ENCODE measurements at places on chromosomes 4 and X. TPM values are rescaled to one million over a fixed set of nuclear protein-coding genes. Genes with fewer than 3 reads are reported as not detected.
A peak's percentile ranks its signal among the peaks of the same experiment; 100 is the strongest.

TMPRSS11D gene
- total RNA-seq = not detected

MAP3K15 gene
- total RNA-seq = not detected

AMBN gene
- not detected for total RNA-seq

UGT2B11 gene
- total RNA-seq = not detected

PABPC4L gene
- 0.88 TPM for total RNA-seq

MUC7 gene
- total RNA-seq = not detected

UGT2A1 gene
- not detected for total RNA-seq

DNA sequence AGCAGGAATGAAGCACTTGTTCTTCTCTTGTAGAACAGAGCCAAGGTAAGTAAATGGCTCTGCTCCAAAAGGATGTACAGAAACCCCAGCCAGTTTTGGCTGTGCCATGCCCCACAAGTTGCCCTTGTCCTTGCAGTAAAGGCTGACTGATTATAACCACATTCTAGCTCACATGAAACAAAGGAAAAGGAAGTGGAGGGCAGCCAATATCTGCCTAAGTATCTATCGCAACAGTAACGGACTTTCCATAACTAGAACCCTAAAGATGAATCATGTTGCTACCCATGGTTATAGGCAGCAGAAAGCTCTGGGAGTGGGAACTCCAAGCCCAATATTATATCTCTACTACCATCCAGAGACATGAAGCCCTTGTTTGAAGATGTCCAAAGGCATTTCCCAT, 95.7 kb downstream of the COMMD8 start:
- H3K4me1 ChIP-seq = no peaks in the 10 kb centered on the region
- H3K36me3 ChIP-seq = no peaks in the 10 kb centered on the region
- peaks cover 12% of the 10 kb centered on the region for H3K27me3 ChIP-seq
- DNase-seq = no peak
- H3K4me3 ChIP-seq = no peak overlapping the region

DNA sequence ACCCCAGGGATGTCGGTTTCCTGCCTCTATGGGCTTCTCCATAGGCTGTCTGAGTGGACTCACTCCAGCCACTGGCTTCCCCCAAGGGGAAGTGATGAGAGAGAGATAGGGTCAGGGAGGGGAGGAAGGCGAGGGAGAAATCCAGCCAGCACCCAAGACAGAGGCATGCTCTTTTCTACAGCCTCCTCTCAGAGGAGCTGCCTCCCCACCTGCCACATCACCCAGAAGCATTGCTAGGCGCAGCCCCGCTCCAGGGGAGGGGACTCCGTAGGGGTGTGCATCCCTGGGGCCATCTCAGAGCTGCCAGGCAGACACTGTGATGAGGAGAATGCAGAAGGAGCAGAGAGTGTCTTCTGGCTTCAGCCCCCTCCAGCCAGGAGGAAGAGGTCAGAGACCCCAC, 109.5 kb upstream of the NKX1-1 start:
- H3K36me3 ChIP-seq = no peaks in the 10 kb centered on the region
- no peak overlapping the region for H3K27ac ChIP-seq
- no peak for DNase-seq
- H3K27me3 ChIP-seq = peaks cover 72% of the 10 kb centered on the region
- no peak overlapping the region for H3K4me3 ChIP-seq
- H3K4me1 ChIP-seq = no peaks in the 10 kb centered on the region

DNA sequence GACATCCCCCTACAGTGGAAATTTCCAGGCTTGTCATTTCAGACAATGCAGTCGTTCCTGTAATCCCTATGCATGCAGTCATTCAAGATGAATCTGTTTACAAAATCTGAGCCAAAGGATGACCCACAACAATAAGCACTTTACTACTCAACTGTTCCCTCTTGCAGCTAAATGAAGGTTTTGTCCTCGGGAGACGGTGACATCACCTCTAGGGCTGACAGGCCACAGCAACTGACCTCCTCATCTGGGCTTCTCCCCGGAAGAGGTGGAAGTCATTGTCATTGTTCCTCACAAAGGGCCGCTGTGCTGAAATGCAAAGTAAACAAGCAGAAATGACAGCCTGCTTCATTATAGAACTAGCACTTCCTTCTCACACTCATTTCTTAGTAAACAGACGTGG, 29.2 kb downstream of the CLRN2 start:
- no peak for DNase-seq
- no peaks in the 10 kb centered on the region for H3K27me3 ChIP-seq
- H3K36me3 ChIP-seq = no peaks in the 10 kb centered on the region
- H3K4me1 ChIP-seq = 0 out of 2 replicates have a peak, but pooled peaks cover 3% of the 10 kb centered on the region

DNA sequence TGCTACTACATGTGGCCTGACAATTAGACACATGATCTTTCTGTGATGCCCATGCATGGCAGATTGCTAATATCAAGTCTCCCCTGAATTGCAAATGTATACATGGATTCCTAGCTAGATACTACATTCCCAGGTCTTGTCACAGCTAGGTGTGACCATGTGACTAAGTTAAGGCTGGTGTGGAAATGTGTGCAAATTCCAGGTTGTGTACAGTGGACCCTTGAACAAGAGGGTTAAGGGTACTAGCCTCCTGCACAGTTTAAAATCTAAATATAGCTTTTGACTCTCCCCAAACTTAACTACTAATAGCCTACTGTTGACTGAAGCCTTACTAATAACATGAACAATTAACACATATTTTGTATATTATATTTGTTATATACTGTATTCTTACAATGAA, 48.4 kb downstream of the HSD17B13 start:
- H3K27ac ChIP-seq = no peak overlapping the region
- H3K36me3 ChIP-seq = no peaks in the 10 kb centered on the region
- H3K4me3 ChIP-seq = no peak overlapping the region
- H3K4me1 ChIP-seq = no peaks in the 10 kb centered on the region
- H3K27me3 ChIP-seq = no peaks in the 10 kb centered on the region
- no peak for DNase-seq

- peaks cover 81% of the 10 kb centered on the region for H3K27me3 ChIP-seq
- H3K4me1 ChIP-seq = no peaks in the 10 kb centered on the region
- DNase-seq = no peak
- no peaks in the 10 kb centered on the region for H3K36me3 ChIP-seq
- H3K27ac ChIP-seq = no peak overlapping the region
Observed at GRCh38 chrX:135194684-135195083, 23.5 kb upstream of the CT55 start.

GRCh38 chr4:34766935-34767334, 1477.4 kb downstream of the ARAP2 start:
- H3K36me3 ChIP-seq = no peaks in the 10 kb centered on the region
- no peak for DNase-seq
- H3K4me1 ChIP-seq = no peaks in the 10 kb centered on the region

DNA sequence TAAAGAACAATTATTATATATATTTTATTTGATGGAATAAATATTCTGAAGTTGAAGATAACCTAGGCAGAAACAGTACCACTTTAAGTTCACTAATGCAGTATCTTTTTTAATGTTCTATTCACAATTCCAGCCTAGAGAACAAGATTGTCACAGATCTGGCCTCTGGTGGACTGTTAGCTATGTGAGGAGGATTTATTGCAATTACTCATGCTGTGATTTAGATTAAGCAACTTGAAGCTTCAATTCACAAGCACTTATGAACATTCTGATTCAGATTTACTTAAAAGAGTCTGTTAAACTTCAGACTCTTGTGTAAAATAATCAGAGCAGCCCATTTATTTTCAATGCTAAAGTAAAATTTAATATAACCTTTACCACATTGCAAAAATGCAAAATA, 1489.8 kb downstream of the STIM2 start:
- no peaks in the 10 kb centered on the region for H3K27me3 ChIP-seq
- no peak overlapping the region for H3K4me3 ChIP-seq

GRCh38 chr4:47538825-47539154, 53.7 kb downstream of the ATP10D start:
- no peak overlapping the region for H3K27ac ChIP-seq
- H3K27me3 ChIP-seq = no peaks in the 10 kb centered on the region
- H3K4me3 ChIP-seq = no peak overlapping the region
- no peaks in the 10 kb centered on the region for H3K36me3 ChIP-seq

- no peaks in the 10 kb centered on the region for H3K27me3 ChIP-seq
- no peak overlapping the region for H3K27ac ChIP-seq
- no peaks in the 10 kb centered on the region for H3K4me1 ChIP-seq
- no peaks in the 10 kb centered on the region for H3K36me3 ChIP-seq
Observed at GRCh38 chr4:138507522-138507921, 265.4 kb upstream of the SLC7A11 start.

- no peak overlapping the region for H3K4me3 ChIP-seq
- H3K27ac ChIP-seq = no peak overlapping the region
- no peaks in the 10 kb centered on the region for H3K27me3 ChIP-seq
- H3K36me3 ChIP-seq = no peaks in the 10 kb centered on the region
Observed at GRCh38 chr4:121246698-121247097, 82.6 kb upstream of the TNIP3 start.

DNA sequence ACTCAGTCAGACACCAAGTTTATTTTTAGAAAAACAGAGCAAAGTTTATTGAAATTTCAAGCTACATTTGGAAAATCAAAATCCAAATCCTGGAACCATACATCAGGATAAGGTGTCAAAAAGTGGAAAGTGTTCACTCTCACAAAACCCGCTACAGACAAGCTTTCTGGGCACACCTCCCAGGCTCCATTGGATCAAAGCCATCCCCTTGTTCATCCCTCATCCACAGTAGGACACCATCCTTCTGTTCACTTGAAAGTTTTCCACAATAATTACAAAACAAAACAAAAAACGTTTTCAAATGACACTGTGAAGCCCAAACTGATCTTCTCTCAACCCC, 62.4 kb downstream of the TSC22D3 start:
- no peaks in the 10 kb centered on the region for H3K27me3 ChIP-seq
- DNase-seq = no peak
- H3K27ac ChIP-seq = no peak overlapping the region
- H3K4me1 ChIP-seq = peaks cover 49% of the 10 kb centered on the region
- H3K4me3 ChIP-seq = no peak overlapping the region

DNA sequence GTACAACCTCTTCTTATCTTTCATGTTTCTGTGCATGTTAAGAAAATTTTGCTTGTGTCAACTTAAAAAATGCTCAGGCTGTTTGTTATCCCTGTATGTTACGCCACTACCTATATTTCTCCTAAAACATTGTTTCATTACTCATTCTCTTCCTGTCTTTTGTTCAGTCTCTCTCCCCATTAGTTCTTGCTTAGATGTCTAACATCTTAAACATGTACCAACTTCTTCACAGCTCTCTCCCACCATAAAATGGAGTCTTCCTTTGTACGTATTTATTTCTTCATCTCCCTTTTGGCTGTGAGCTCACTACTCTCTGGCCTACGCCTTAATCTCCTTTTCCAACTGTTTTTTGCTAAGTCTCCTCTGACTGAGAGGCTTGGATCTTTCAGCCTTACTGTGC, 36.4 kb downstream of the PCDH7 start:
- 0 out of 2 replicates have a peak overlapping the region, but pooled peaks have one; percentile 4 for H3K4me3 ChIP-seq
- DNase-seq = no peak
- H3K4me1 ChIP-seq = peaks cover 44% of the 10 kb centered on the region
- no peaks in the 10 kb centered on the region for H3K36me3 ChIP-seq
- no peaks in the 10 kb centered on the region for H3K27me3 ChIP-seq

DNA sequence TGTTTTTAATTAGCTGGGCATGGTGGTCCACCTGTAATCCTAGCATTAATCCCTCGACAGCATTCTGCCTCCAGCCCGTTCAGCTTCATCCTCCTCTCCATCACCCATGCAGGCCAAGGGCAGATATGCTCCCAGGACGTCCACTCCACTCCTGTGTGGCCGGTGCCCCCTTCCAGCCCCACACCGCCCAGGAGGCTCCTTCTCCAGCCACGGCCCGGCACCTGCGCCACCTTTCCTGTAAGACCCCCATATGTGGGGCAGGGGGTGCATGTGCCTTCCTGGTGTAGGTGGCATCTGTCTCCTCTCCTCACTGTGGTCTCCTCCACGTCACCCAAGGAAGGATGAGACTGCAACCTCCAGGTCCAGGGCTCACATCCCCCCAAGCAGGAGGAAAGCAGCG, 57.0 kb upstream of the MXD4 start:
- no peak for DNase-seq
- no peaks in the 10 kb centered on the region for H3K36me3 ChIP-seq
- no peak overlapping the region for H3K27ac ChIP-seq
- H3K4me1 ChIP-seq = no peaks in the 10 kb centered on the region

- H3K36me3 ChIP-seq = no peaks in the 10 kb centered on the region
- H3K4me3 ChIP-seq = no peak overlapping the region
- no peaks in the 10 kb centered on the region for H3K27me3 ChIP-seq
- H3K27ac ChIP-seq = no peak overlapping the region
- H3K4me1 ChIP-seq = no peaks in the 10 kb centered on the region
Observed at GRCh38 chr4:53786632-53787031, 195.3 kb upstream of the LNX1 start.

- no peak overlapping the region for H3K27ac ChIP-seq
- H3K4me3 ChIP-seq = no peak overlapping the region
- H3K27me3 ChIP-seq = no peaks in the 10 kb centered on the region
- DNase-seq = no peak
Observed at GRCh38 chr4:39682138-39682537, 15.8 kb upstream of the UBE2K start.

DNA sequence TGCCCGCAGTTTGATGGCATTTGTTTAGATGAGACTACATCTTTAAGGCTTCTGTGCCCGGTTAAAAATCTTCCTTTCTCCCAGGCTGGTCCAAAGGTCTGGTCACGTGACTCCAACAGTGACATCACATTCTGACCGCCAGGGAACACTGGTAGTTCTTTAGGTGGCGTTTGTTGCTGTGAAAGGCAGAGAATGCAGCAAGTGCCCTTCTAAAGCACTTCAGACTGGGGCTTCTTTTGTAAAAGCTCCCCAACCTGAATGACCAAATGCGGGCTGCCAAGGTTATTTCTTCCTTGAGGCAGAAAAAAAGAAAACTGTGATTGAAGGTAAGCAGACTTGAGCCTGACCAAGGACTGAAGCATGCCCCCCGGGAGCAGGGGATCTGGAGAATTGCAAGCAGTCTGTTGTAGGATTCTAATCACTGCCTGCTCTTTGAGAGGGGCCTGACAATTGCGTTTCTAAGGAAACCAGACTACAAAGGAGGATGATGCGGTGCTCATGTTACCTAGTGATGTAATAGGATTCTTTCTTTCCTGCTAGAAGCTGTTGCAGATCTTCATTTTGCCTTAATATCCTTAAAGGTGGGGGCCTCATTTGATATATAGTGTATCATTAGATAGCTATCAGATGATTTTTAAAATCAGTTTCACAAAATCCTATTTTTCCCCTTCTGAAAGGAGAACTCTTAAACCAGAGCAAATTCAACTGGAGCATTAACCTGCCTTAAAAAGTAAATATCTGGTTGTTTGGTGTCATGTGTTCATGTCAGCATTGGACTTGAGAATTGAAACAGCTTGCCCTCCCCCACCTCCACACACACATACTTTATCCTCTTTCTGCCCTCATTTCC, 133.1 kb downstream of the AKAP4 start:
- H3K27ac ChIP-seq = no peak overlapping the region
- no peak for DNase-seq
- H3K4me1 ChIP-seq = no peaks in the 10 kb centered on the region
- no peaks in the 10 kb centered on the region for H3K27me3 ChIP-seq

DNA sequence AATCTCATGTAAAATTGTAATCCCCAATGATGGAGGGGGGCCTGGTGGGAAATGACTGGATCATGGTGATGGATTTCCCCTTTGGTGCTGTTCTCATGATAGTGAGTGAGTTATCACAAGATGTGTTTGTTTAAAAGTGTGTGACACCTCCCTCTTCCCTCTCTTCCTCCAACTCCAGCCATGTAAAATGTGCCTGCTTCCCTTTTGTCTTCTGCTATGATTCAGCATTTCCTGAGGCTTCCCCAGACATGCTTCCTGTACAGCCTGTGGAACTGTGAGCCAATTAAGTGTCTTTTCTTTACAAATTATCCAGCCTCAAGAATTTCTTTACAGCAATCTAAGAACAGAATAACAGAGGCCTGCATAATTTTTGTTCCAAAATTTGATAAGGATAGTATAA, 85.2 kb downstream of the ANAPC10 start:
- H3K36me3 ChIP-seq = no peaks in the 10 kb centered on the region
- H3K4me1 ChIP-seq = no peaks in the 10 kb centered on the region
- no peak overlapping the region for H3K27ac ChIP-seq

- no peaks in the 10 kb centered on the region for H3K27me3 ChIP-seq
- H3K36me3 ChIP-seq = no peaks in the 10 kb centered on the region
- peaks cover 17% of the 10 kb centered on the region for H3K4me1 ChIP-seq
- no peak for DNase-seq
Observed at GRCh38 chrX:10157543-10157942, 768 bp downstream of the CLCN4 start.

Data from PC-9 (cell line).